ENCODE measurements at places on chromosomes 2 and 18.
A peak's percentile ranks its signal among the peaks of the same experiment; 100 is the strongest.

DNA sequence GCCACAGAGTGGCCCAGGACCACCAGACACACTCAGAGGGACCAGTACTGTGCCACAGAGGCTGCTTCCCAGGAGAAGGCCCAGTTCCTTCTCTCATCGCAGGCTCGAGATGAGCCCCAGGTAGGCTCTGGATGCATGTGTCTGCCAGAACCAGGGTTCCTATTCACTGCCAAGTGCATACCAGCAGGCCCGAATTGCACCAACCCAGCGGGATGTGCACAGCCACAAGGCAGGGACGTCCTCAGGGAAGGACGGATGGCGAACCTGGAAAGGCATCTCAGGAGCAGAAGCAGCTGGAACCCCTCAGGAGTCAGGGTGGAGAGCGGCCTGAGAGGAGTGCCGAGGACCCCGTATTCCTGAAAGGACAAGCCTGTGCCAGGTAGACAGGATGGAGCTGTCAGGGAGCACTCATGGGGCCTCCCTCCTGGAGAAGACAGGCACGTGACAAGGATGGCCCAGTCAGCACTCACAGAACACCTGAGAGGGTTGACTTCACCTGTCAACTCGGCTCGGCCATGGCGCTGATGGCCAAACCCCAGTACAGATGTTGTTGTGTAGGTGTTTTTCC lies 73.7 kb downstream of the PTGR3 start:
- DNase-seq = no peak

DNA sequence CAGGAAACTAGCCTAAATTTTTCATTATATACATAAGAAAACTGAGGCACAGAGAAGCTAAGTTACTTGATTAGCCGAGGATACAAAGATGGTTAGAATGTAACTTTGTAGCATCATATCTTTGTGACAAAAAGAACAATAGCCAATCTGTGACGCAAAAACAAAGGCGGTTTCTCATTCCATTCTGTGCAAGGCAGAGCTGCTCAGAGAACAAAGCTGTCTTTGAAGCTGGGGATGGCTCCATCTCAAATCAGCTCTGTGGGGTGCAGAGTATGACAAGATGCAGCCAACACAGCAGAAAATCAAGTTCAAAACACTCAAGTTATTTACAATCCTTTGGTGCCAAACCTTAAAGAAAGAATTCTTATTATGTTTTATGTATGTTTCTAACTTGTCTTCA lies 81.9 kb upstream of the VWC2L start:
- no peak for DNase-seq

- no peak for DNase-seq
Measured at GRCh38 chr2:239093542-239093941, 245.7 kb downstream of the TWIST2 start.

GRCh38 chr2:162261032-162261945 lies 18.0 kb upstream of the FAP start:
- peak; percentile 73 for DNase-seq

DNA sequence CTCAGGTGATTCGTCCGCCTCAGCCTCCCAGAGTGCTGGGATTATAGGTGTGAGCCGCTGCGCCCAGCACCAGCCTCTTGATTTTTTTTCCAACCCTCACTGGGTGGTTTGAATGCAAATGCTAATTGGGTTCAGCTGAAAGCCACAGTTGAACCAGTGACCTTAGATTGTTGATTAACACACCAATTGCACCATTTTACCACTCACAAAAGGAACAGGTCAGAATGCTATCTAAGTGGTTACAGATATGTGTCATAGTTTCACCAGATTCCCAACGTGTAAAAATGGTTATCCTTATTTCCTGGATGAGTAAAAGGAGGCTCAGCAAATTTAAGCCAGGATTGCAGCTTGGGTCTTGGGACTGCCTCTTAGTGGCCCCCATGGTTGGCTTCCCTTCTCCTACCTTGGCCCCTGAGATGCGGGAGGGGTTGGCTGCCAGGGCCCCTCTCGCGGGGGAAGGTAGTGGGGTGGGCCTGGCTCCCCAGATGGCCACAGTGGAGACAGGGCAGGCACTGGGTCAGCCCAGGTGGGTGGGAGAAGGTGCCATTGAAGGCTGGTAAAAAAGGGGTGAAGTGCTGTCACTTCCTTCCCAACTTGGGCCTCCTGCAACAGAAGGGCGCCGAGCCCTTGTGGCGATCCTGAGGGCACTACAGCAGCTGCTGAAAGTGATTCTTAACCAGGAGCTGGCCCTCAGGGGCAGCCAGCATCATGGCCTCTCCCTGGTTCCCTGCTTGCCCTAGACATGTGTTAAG lies 164.9 kb upstream of the HAAO start:
- DNase-seq = no peak

DNA sequence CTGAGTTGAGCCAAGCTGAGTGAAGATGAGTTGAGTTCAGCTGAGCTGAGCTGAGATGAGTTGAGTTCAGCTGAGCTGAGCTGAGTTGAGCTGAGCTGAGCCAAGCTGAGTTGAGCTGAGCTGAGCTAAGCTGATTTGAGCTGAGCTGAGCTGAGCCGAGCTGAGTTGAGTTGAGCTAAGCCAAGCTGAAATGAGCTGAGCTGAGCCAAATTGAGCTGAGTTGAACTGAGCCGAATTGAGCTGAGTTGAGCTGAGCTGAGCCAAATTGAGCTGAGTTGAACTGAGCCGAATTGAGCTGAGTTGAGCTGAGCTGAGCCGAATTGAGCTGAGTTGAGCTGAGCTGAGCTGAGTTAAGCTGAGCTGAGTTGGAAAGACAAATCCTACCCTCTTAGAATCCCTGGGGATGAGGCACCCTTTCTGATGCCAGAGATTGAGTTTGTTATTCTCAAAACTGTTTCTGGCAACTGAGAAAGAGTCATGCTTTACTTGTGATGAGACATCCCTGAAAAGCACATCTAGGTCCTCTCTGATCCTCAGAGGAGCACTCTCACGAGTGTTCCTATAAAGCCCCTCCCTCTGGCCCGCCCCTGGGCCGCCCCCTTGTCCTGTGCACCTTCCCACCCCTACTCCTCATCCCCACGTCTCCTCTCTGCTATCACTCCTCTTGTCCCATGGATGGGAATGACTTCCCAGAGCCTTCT lies 116.5 kb downstream of the MCFD2 start:
- peak; percentile 76 for DNase-seq

DNA sequence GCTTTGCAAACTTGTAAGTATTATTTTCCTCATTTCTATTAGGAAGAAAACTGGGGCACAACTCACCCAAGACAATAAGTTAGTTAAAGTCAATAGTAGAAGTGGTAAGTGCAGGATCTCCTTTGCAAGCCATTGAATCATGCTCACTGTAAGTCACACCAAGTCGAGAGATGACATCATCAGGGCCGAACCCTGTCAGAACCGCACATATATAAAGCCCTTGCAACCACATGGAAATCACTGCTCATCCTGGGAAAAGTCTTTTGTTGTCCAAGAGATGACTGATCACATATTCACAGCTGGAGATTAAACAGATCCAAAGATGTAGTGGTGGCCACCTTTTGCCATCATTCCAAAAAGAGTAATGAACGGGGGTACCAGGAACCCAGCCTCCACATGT lies 484.8 kb upstream of the ID2 start:
- DNase-seq = no peak

GRCh38 chr2:197613509-197613987 lies 61.8 kb downstream of the RFTN2 start:
- DNase-seq = no peak

GRCh38 chr2:30455114-30455738 lies 8.2 kb downstream of the LCLAT1 start:
- no peak for DNase-seq

DNA sequence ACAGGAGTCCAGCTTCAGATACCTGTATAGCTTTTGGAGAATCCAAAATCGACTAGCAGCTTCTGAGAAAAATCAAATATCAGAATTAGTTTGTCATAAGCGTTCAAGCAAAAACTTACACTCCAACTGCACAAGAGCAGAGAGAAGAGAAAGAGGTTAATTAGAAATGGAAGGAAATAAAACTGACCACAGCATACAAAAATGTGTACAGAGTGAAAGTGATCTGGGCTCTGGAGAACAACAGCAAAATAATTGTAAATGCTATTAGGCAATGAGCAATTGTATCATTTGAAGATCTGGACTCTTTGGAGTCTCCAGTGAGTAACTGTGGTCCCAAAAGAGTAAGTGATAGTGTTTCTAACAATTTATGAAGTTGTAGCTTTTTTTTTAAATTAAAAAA lies 867.3 kb downstream of the TRIB2 start:
- no peak for DNase-seq

- no peak for DNase-seq
Measured at GRCh38 chr2:10785260-10785659, 27.3 kb downstream of the PDIA6 start.

DNA sequence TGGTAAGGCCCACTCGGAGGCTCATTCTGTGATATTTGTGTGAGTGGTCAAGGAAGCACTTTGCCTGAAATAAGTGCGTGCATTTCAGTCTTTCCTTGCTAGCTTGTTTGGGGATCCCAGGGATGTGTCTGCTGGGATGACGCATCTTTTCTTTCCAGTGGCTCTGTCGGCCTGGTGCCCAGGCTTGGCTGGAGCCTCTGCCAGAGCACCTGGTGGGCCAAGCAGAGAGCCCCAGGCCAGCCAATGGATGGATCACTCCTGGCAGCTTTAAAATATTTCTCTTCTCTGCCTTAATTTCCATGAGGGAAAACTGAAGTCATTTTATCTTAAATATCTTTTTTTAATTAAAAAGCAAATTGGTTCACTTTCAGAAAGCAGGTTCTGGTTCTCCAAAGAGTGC lies 501.8 kb upstream of the HS6ST1 start:
- no peak for DNase-seq

DNA sequence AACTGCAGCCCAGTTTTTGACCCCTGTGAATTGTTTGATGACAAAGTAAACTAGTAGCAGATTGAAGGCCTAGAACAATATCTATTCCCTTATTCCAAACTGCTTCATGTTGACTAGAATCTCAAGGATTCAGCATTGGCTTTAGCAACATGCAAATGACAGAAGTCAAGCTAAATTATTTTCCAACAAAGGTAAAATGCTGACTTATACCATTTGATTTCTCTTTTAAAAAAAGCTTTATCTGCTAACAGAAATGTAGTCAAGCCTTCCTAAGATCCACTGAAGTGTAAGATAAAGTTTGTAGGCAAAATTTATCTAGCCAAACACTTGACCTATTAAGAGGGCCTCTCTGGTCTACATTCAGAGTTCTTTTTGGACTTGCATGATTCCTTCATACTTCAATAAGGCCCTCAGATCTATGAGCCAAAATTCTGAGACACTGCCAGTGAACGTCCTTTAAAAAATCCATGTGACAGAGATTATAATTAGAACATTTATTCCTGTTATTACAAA lies 9.5 kb upstream of the CYBRD1 start:
- DNase-seq = no peak

- no peak for DNase-seq
Measured at GRCh38 chr18:6401687-6402086, 13.0 kb downstream of the L3MBTL4 start.

DNA sequence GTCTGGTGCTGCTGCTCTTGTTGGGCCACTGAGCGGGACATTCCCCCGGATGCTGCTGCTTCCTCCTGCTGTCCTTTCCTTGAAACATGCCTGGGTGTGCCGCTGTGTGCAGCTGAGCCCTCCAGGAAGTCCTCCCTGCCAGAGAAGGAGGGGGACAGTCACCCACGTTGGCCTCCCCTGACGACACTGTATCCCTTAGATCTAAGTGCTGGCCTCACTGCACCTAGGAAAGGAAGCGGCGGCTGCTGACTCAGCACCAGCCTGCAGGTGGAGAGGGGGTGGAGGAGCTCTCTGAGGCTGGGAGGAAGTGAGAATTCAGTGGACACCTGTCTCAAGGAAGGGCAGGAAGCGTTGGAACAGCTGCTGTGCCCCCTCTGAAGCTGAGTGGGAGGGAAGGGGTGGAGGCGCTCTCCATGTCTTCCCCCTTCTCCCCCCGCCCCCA lies 239.8 kb downstream of the HAUS1 start:
- DNase-seq = peak; percentile 39

DNA sequence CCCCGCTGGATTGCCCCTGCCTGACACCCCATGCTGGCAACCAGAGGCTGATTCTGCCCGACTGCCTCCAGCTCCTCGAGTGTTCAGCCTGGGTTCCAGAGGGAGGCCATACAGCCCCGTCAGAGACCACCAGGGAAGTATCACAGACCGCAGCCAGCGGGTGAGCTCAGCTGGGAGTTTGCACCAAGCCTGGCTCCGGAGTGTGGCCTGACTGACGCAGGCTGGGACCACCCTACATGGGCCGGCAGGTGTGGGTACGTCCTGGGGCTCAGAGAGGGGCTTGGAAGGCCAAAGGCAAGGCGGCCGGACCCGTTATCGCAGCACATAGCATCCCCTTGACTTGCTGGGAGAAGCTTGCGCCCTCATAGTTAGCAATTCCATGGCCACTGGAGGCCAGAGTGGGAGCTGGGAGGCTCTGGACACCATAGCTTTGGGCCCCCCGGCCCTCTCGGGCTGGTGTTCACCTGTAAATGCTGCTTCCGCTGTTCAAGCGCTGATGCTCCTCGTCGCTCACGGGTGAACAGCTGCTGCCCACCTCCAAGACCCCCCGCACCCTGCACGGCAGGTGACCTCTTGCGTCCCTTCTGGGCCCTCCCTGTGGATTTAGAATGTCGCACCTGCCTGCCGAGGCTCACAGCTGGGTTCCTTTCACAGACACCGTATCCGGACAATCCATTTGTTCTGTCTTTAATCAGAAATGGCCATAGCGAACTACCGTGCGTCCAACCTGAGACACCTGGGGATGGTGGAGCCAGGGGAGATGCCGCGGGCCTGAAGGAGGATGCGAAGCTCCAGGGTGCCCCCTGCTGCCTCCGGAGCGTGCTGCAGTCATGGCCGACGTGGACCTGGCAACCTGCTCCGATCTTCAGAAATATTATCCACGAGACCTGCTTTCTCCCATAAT lies 31.2 kb upstream of the SLC66A3 start:
- no peak for DNase-seq

DNA sequence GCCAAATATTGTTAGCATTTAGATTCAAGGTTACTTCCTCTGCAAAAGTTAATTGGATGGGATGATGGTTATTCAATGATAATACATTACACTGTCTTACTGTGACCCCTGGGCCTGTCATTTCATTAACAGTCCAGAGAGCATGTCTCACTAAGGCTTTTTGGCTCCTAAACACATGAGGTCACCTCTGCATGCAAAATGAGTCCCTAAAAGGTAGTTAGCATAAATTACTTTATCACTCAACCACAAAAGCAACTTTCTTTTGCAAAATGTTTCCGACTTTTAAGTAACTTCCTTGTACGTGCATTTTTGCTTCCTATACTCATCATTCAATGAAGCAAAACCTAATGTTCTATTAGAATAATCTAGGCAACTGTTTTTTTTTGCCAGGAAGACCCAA lies 16.8 kb upstream of the AGFG1 start:
- no peak for DNase-seq

DNA sequence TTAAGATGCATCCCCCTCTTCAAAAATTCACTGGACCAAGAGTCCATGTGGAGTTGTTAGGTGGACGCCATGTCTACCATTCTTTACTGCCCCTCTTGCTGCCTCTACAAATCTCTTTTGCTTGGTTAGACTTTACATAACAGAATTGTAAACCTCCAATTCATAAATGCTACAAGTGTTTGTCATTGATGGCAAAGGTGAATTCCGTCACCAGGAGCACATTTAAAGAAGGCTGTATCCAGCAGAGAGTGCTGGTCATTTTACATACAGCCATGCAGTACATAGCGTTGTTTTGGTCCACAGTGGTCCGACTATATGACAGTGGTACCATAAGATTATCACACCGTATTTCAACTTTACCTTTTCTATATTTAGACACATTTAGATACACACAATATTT lies 274.5 kb downstream of the MYCN start:
- no peak for DNase-seq

Data from tibial artery (tissue), 4 donors.